Activated CD4-positive, alpha-beta T cell treated with anti-CD3 and anti-CD28 coated beads for 24 hours (primary cell): ENCODE measurements at places on chromosomes 12 and 14.

DNA sequence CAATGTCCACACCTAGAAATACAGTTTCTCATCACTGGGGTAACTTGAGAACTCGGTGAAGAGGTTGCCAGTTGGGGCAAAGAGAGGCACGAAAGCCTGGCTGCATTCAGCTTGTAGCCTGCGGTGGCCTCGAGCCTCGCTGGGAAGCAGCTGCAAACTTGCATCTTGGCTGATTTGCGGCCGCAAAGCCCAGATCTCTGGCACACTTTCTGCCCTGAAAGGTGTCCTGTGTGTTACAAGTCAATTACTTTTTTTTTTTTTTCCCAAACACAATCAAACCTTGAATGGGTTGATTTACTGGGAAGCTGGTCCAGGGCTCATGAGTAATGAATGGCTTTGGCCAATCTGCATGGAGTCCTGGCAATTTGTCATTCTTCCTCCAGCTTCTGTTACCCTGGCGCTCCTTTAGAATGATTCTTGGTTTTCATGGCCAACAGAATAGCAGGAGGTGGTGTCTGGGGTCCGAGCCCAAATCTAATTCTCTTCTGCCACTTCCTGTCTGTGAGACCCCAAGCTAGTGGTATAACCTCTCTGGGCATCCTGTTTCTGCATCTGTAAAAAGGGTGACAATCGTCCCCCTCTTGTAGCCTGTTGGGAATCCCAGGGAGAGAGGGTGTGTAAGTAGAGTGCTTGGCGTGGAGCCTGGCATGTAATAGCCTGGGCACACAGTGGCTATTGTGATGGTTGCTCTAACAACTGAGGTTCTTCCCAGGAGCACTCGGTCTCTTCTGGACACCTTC is 6.7 kb downstream of the BCL7A start:
- no peak for DNase-seq

GRCh38 chr14:92801917-92802316 is 7.8 kb downstream of the GOLGA5 start:
- DNase-seq = no peak

DNA sequence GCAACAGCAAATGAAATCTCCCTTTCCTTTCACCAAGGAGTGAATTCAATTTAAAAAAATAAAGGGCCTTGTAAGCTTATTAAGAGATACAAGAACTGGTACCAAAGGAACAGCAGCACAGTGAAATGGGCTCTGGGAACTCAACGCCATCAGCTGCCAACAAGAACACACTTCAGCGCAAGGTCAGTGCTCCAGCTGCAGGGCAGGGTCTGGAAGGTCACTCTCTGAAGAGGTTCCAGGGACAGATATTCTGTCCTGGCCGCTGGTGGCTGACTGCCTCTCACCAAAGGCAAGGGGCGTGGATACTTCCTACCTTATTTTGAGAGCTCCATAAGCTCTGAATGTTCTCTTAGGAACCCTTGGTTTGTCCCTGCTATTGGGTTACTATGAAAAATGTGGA is 186.6 kb downstream of the CALM1 start:
- no peak for DNase-seq

DNA sequence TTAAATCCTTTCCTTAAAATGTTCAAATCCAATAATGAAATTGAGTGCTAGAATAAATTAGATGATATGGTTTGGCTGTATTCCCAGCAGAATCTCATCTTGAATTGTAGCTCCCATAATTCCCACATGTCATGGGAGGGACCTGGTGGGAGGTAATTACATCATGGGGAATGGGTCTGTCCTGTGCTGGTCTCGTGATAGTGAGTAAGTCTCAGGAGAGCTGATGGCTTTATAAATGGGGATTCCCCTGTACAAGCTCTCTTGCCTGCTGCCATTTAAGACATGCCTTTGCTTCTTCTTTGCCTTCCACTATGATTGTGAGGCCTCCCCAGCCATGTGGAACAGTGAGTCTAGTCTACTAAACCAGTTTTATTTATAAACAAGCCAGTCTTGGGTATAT is 508.5 kb downstream of the ETNK1 start:
- DNase-seq = no peak

DNA sequence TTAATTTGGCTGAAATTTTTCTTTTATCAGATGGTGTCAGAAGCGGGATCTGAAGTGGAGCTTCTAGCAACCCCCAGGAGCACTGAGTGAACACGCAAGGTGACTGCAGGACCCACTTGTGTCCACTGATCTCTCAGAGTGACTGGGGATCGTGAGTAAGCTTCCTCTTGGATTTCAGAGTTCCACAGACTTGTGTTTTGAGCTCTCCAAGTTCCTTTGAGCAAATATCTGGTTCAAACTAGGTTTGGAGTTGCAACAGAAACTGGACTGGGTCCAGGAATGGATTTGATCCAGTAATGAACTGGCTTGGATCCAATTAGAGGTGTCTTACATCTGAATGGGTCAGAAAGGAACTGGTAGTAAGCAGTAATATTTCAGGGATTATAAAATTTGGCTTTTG is 24.7 kb upstream of the B4GALNT1 start:
- no peak for DNase-seq

DNA sequence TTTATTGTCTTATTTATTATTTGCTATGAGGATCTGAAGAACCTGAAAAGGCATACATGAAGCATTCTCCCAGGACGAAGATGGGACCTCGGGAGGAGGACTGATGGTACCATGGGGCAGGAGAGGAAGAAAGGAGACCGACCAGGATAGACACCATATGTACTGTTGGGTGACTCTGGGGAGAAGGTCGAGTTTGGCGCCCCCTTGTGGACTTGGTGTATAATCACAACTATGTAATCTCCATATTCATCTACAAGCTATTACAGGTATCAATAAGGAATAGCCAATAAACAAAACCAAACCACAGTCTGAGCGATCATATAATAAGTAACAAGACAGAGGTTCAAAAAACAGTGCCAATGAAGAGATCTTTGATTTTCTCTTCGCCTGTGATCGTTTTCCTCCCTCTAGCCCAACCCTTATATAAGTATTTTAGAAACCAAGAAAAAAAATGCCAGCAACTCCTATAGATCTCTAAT is 139.1 kb downstream of the SPTSSA start:
- peak; percentile 59 for DNase-seq

GRCh38 chr12:85155791-85156190 is 119.6 kb downstream of the LRRIQ1 start:
- no peak for DNase-seq

DNA sequence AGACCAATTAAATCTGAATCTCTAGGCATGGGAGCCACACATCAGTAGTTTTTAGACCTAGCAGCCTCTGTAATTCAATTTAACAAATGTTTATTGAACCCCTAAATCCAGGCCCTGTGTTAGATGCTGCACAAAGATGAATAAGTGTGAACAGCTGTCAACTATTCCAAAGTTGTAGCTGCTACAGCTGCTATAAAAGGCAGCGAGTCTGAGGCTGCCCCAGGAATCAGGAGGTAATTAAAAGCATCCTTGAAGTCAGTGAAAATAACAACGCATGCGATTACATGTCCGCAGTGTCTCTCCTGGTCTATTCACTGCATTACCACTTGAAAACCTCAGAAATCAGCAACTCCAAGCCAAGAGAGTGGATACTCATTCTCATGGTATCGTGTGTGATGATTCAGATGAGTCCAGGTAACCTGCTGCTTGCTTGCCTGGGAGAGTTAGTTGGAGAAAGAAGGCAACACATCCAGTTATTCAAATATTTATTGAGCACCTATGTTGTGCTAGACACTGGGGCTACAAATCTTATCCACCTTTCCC is 34.9 kb upstream of the DDHD1 start:
- no peak for DNase-seq

DNA sequence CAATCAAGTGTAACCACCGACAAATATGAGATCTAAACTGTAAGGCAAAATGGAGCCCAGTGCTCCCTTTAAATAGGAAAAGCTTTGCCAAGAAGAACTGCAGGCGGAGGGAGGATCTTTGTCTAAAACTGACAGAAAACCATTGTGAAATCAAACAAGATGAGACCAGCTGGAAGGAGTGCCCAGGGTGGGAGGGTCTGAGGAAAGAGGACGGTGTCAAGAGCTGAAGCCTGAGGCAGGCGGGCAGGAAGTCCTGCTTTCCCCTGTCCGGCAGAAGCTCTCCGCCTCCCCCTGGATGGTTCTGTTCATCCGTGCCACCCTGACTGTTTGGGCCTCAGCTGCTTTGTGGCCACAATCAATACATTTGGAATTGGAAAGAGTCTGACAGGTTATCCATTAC is 37.5 kb downstream of the CDC42BPB start:
- no peak for DNase-seq

- no peak for DNase-seq
These were observed 19.4 kb downstream of the MAP3K9 start for GRCh38 chr14:70789961-70790360.

GRCh38 chr12:105861227-105861626 is 277.5 kb downstream of the NUAK1 start:
- DNase-seq = no peak

GRCh38 chr12:73277971-73278370 is 1005.8 kb downstream of the TRHDE start:
- DNase-seq = no peak

- DNase-seq = no peak
These were observed 20.9 kb upstream of the GPRC5A start for GRCh38 chr12:12870465-12870864.

DNA sequence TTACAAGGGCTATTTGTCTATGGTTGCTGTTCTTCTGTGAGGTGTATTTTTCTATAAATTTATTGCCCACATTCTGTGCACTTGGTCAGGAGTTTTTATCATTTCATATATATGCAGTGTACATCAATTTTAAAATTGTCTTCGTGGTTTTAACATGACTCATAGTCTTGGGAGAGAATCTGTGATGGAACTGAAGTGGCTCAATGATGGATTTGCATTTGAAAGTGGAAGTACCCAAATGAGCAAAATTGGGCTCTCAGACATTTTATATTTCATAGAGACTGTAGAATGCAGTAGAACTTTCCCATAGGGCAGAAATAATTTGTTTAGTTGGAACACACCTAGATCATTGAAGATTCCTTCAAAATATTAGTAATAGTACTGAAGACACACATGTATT is 1.9 kb upstream of the SCFD1 start:
- no peak for DNase-seq

- DNase-seq = no peak
These were observed 204.1 kb downstream of the BCL11B start for GRCh38 chr14:99067927-99068326.

GRCh38 chr12:108646600-108647579 is 13.2 kb upstream of the SELPLG start:
- DNase-seq = no peak

DNA sequence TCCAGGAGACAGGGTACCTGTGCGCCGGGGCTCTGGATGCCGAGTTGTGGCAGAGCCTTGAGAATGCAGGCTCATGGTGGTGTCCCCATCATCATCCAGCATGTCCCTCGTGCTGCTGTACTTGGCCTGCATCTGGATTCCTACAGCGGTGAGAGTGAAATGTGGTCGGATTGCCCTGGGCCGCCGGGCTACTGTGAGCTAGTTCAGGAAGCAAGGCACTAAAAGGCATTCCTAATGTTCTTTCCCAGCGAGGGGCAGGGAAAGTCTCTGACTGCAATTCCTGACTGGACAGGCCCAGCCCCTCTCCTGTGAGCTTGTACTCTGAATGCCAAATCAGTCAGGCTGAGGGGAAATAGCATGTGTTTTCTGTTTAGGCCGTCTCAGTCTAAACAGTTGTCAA is at the start of gene CLEC1A:
Gene CLEC1A (minus strand): TSS at position 195 of the 400 bp plus-strand sequence. CDS start 63 bp downstream, at position 132.
- no peak for DNase-seq

DNA sequence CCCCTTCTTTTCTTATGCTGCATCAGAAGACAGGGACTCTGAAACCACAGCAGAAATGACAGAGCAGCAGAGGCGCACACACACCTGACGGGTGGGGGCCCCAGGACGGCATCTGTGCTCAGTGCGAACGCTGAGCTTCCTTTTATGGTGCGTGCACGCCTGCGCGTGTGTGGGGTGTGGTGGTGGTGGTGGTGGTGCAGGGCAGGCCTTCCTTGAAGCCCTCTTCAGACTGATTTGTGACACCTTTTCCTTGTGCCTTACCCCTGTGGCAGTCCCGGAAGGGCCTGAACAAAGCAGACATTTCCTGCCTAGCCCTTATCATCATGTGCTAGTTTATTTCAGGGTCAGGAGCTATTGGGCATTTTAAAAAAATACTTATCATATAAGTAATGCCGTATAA is 75.7 kb downstream of the TSPAN9 start:
- DNase-seq = no peak

DNA sequence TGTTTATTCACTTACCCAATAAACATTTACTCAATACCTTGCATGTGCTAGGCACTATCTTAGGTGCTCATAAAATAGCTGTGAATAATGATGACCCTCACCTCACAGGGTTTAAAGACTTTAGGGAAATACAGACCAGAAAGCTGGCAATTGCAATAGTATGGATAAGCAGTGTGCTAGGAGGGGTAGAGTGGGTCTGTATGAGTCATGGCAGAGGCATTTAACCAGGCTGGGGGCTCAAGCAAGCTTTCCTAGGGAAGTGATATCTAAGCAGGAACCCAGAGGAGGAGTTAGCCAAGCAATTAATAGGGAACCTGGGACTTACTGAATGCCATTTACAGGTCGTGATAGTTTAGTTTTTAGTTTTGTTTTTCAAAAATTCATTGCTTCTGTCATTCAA is 123.9 kb upstream of the CCDC198 start:
- no peak for DNase-seq

- DNase-seq = no peak
These were observed 28.4 kb upstream of the PTPRR start for GRCh38 chr12:70948976-70949336.

DNA sequence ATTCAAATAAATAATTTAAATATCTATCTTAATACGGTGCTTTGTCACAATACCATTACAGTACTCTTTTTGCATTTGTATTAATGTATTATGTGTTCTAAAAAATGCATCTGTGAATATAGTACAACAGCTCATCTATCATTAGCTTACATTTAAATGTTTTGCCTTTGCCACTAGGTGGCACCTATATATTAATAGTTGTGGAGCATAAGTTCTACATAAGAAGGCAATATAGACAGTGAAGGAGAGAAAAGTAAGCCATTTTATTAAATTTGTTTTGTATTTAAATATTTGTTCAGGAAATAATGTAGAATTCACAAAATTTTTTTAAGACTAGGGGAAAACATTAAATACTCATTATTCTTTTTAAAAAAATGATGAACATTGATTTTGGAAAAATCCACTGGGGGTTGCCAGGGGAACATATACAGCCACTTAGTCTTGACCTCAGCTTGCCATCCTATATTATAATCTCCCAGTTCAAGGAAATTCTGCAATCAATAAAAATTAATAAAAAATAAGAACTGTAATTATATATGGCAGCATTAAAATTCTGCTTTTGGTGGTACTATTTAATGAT is 9.8 kb downstream of the CCER1 start:
- no peak for DNase-seq

- no peak for DNase-seq
These were observed 78.7 kb downstream of the KSR2 start for GRCh38 chr12:117890137-117890536.
